ENCODE measurements at places on chromosomes 2 and 18.

DNA sequence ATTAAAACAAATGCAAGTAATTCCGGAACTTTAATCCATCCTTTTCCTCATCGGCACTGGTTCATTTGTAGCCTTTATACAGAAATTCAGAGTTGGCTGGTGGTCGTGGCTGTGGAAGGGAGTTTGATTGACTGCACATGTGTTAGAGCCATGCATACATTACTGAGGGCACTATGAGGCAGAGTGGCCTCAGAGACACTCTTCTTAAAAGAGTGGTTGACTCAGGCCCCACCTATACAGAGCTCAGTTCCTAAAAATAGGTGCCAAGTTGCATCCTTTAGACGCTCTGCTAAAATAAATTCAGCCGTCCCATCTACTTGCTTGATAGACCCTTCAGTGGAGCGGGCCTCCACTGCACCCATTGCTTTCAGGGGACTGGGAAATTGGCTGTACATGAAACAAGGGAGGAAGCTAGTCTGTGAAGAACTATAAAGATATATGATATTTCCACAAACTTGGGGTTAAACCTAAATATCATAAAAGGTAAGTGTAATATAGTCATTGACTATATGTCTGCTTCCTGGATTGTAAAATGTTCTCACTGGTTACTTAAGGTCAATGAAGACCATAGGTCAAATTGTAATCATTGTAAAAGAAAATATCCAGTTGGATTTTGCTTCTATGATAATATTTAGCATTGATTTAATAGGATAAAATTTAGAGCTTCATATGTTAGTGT, 298.9 kb downstream of the XIRP2 start:
- no peak for DNase-seq

GRCh38 chr18:48785091-48785614, 165.6 kb downstream of the SMAD7 start:
- no peak for DNase-seq

GRCh38 chr18:44273298-44273697, 407.4 kb upstream of the SETBP1 start:
- DNase-seq, result no peak

DNA sequence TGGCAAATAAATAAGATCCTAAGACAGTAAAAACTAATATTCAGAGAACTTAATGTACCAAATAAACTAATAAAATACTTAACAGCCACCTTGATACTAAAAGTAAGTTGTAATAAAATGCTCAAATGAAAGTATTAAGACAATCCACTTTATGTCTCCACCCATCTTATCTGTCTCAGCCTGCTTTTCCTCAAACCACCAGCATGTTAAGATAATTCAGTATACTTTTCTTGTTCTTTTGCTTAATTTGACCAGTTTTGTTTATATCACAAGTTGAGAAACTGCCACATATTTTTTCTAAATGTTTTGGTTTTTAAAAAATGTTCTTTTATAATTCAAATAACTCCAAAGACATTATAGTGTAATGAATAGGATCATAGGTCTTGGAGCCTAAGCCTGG, 142.0 kb downstream of the MBD5 start:
- DNase-seq, result no peak

- DNase-seq, result no peak
Observed at GRCh38 chr2:69138793-69139459, 125.9 kb downstream of the ANTXR1 start.

Measured in central memory CD4-positive, alpha-beta T cell (primary cell).